Fibroblast of skin of abdomen (primary cell): ENCODE measurements at places on chromosomes 4 and X.

DNA sequence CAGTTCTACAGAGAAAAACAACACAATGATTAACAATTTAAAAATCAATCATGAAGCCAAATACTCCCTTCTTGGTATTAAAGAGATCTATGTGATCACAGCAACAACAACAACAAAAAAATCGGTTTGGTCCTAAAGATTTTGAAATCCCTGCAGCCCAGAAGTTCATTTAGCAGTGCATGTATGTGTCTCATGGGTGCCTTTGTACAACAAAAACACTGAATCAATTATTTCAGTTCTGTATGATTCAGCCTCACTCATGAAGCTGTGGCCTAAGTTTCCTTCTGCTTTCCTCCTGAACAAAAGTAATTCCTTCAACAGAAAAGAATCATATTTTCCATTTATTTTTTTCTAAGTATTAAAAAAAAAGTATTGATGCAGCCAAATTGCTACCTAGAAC, 393.4 kb upstream of the NDST3 start:
- no peak for DNase-seq

- DNase-seq: no peak
Observed at GRCh38 chr4:1979477-1980196, 29.1 kb downstream of the NELFA start.

GRCh38 chrX:57906790-57907189, 3.5 kb downstream of the ZXDA start:
- DNase-seq: peak; percentile 53

- DNase-seq: no peak
Observed at GRCh38 chr4:138279286-138279685, 37.1 kb upstream of the SLC7A11 start.
